Stimulated activated CD8-positive, alpha-beta memory T cell treated with anti-CD3 and anti-CD28 coated beads, Interleukin-15, amount 100 ng/mL, for 1 hour (primary cell): ENCODE measurements at places on chromosomes 2 and 18.

DNA sequence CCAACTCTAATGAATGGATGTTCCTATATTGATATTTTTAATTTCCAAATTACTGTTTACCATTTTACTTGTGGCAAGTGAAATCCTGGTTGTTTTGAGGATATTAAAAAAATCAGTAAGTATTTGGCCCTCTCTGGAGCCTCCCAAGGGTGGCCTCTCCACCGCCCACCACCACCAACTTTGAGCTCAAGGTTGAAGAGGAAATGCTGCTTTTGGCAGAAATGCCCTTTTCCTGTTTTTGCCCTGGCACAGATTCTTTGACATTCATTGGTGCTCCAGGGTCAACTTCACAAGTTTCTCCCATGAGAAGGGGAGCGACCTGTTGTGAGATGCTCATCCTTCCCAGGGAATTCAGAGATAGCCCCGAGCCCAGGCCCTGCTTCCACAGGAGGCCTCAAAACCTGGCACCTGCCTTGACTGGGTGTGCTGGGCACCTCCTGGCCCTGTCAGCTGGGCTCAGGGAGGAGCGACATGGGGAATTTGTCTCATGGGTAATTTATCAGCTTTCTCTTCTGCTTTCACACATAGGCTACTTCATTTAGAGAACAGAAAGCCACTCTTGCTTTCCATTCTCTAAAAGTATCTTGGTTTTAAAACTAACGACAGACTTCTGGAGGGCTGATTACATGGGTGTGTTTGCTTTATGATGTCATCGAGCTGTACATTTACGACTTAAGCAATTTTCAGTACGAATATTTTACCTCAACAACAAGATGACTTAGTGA is 6.9 kb downstream of the CD8A start:
- no peak for DNase-seq

DNA sequence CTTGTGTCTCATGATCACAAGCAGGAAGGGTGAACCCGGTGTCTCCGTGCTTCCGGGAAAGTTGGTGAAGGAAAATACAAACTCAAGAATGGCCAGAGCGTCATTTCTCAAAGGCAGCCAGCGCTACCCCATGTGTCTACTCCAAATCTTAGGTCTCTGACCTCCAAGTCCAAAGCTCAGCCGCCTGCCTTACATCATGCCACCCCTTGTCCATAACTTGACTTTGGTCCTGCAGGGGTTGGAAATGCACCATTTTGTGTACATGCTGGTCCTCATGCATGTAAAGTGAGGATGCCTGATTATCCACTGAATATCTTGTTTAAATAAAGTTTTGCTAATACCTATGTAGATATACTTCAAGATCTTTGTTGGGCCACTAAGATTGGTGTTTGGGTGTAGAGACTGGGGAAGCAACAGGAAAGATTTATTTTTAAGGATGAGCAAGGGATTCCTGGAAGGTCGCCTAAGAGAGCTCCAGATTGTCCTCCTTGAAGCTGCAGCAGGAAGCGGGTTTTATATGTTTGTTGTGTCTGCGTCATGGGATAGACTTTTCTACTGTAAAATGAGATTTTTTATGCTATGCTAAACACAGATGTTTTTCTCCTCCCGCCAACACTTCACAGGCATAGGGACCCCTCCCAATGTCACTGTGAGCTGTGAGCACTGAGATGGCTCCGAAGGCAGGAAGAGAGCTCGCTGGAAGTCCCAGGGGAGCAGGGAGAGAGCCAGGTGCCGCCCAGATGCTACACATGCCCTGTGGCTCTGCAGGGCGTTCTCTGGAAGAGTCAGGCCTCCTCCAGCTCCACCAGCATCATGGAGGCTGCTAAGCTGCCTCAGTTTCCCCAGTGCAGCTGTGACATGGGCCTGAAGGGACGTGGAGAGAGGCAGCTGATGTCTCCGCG is 176.2 kb upstream of the HDAC4 start:
- DNase-seq = no peak

GRCh38 chr2:121019756-121020155 is 265.2 kb downstream of the TFCP2L1 start:
- DNase-seq = no peak

DNA sequence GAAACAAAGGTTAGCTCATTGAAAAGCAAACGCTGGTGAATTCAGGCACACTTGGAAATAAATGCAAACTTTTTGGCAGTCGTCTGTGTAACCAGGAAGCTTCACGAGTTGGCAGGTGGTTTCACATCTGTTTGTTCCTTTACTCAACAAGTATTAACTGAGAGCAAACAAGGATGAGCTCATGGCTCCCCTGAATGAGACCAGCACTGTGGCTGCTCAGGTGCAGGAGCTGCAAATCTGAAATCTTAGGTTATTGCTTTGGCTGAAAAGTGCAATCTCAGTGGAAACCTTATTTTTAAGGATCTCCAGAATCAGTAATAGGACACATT is 46.3 kb downstream of the SH3RF3 start:
- no peak for DNase-seq

- no peak for DNase-seq
Measured at GRCh38 chr2:127225186-127225960, 5.3 kb upstream of the CYP27C1 start.

DNA sequence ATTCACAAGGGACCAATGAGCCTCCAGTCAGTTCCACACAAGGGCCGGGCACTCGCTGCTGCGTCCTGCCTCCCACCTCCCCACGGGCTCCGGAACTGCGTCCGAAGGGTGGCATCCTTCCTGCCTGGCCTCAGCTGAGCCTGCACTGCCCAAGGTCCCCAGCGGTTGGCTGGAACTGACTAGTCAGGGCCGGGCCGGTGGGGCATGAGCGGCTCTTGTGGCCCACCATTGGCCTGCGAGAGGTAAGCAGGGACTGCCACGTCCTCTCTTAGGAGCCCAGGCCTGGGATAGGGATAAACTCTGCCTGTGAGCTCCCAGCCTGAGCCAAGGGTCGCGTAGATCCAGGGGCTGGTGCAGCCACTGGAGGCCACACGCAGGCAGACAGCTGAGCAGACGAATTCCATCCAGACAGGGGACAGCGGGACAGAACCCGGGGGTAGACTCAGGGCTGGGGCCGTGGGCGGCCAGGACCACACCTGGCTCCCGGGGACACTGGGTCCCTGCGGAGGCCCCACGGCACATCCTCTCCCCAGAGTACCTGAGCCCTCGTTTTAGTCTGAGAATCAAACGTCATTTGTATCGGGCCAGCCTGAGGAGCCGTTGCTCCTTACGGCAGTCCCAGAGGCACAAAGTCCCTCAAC is 148.4 kb downstream of the ZNF516 start:
- DNase-seq = no peak

DNA sequence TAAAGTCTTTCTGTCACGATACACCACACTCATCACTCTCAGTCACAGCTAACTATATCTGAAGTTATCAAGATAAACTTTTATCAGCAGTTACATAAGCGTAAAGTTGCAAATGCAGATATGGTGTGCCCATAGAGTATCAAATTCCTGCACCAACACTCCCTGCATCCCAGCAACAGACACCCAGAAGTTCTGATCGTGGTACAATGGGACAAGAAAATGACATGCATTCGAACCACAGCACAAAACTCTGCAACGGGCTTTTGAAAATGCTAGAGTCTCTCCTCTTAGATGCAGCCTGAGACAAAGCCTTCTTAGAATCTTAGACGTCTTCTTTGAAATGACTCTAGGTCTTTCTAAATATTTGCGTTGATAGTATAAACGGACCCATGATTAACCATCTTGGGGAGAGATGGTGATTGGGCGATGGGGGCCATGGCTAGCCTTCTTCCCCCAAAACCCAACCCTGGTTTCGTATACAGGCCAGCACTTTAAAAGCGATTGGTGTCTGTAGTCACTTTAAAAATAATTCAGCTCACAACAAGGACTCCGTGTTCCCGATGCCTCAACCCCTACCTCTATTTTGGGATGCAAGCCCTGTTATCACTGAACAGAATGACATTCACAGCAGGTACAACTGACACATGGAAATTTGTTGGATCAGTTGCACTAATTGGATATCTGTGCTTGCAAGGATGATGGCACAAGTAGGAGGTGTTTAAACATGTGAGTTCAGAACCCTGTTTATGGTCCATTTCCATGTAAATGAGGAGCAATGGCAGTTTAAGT is 286.6 kb downstream of the MYT1L start:
- no peak for DNase-seq

DNA sequence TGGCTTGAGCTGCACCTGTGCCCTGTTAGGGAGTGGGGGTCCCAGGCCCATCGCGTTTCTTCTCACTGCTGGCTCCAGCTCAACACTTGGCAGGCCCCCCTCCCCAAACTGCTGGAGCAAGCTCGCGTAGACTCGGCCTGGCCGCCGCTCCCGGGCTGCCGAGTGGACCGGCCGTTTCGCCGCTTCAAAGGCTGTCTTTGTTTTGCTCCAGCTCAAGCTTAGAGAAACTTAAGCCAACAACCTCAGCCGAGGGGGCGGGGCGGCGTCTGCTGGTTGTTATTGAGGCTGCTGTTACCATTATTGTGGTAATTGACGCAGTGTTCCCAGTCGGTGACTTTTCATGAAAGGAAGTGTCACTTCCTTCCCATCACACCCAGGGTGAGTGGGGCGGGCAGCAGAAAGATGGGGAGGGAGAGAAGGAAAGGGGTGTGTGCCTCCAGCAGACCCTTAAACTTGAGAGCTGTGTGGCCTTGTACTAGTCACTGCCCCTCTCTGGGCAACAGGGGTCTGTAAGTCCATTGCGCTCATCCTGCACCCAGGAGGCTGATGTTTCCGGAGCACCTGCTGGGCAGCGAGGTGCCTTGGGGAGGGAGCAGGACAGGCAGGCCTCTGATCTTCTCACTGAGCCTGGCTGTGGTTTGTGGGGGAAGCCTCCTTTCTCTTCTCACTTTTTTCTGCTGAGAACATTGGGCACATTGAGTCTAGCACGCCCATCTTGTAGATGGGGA is 2.1 kb downstream of the ARID5A start:
- DNase-seq = peak; percentile 85

- DNase-seq = no peak
Measured at GRCh38 chr18:12281861-12282260, 26.2 kb upstream of the TUBB6 start.

- no peak for DNase-seq
Measured at GRCh38 chr2:230674966-230675672, 37.5 kb upstream of the CAB39 start.

GRCh38 chr2:53969968-53970723 is 647 bp downstream of the PSME4 start:
- peak; percentile 2 for DNase-seq

GRCh38 chr2:148027822-148028221 is 6.9 kb downstream of the MBD5 start:
- DNase-seq = no peak
